Stimulated activated naive CD4-positive, alpha-beta T cell (primary cell): ENCODE measurements at places on chromosomes 13 and 19.

GRCh38 chr19:48881741-48882657 lies 9.8 kb downstream of the PPP1R15A start:
- peak; percentile 15 for DNase-seq

DNA sequence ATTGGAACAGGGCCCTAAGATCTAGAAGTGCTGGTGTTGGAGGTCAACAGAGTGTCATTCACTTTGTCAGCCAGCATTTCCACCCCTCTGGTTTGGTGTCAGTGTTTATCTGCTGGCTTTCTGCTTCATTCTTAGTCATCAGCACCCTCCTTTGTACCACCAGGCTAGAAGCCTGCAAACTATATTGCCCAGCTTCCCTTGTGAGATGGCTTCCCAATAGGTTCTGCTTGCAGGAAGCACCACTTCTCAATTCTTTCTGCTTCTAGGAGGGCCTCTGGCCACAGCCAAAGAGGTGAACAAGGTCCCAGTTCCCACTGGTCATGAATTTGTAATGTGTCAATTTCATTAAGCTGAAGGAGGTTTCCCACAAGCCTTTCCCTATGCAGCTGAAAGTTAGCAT lies 36.4 kb upstream of the CALM3 start:
- no peak for DNase-seq

GRCh38 chr13:31424130-31424729 lies 224.5 kb downstream of the B3GLCT start:
- DNase-seq = no peak

GRCh38 chr13:27104606-27105005 lies 67.0 kb downstream of the USP12 start:
- no peak for DNase-seq

DNA sequence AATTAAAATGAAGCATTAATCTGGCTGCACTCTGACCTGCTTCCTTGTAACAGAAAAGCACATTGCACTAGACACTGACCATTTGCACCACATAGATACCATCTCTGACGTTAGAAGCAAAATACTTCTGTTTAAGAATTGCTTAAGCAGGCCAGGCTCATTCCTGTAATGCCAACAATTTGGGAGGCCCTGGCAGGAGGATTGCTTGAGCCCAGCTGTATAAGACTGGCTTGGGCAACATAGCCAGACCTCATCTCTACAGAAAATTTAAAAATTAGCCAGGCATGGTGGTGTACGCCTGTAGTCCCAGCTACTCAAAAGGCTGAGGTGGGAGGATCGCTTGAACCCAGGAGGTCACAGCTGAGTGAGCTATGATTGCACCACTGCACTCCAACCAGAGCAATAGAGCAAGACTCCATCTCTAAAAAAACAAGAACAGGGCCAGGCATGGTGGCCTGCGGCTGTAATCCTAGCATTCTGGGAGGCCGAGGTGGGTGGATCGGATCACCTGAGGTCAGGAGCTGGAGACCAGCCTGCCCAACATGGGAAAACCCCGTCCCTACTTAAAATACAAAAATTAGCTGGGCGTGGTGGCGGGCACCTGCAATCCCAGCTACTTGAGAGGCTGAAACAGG lies 7.0 kb upstream of the TLE6 start:
- DNase-seq = no peak

DNA sequence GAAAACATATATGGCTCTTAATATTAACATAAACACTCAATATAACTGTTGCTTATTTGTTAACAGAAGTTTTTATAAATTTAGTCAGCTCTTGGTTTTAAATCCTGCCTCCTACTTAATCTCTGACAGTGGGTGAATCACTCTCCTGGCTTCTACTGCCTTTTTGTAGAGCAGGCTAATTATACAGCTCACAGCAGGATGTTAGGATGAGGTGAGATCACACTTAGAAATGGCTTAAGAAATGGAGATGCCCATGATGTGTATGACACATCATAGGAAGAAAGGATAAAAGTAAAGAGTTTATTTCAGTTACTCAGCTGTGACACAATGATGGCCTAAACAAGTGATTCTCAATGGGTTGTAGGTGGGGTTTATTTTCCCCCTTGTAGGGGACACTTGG lies 345.6 kb downstream of the SPRY2 start:
- DNase-seq = no peak

GRCh38 chr13:28542804-28543203 lies 47.9 kb upstream of the FLT1 start:
- DNase-seq = no peak

DNA sequence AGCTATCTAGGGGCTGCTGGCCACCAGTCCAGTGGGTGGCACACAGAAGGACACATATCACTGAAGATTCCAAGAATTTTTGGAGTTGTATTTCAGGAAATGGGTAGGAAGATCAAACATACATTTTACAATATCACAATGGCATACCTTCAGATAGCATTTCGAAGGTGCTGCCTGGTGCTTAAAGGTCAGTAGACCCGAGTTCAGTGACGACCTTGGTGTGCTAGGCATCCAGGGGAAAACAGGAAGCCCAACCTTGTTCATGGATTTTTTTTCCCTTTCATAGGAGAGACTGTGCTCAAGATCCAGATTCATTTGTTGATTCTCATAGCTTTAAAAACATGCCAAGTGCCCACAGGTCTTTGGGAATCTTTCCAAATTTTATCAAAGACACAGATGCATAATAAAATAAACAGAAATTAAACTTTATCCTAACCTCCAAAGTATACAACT lies 51.0 kb upstream of the RCBTB2 start:
- DNase-seq = no peak

DNA sequence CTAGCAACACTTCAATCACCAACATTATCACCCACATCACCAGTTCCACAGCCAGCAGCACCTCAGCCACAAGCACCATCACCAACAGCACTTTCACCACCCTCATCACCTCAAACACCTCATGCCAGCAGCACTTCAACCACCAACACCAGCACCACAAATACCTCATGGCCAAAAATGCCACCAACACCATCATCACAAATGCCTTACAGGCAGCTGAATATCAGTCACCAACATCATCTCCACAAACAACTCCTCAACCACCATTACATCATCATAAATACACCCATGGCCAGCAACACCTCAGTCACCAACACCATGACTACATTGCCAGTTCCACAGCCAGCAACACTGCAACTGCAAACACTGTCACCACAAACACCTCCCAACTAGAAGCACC lies 10.4 kb downstream of the FCER2 start:
- no peak for DNase-seq

- DNase-seq = no peak
These were observed 1.9 kb downstream of the MRPS12 start for GRCh38 chr19:38932425-38933179.

DNA sequence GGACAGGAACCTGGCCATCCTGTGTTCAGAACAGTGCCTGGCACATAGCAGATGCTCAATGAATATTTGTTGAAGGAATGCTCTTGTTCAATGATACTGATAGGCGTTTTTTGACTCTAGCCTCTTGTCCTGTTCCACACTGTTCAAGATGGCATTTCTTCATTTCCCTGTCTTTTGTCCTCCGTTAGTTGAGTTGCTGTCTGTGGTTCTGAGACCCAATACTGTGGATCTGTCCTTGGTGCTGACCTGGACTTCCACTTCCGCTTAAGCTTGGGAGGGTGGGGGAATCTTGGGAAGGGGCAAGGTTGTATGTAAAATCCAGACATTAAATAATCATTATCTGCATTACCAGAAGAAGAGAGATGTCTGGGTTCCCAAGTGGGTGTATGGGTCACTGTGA lies 8.3 kb upstream of the KCNN4 start:
- no peak for DNase-seq

GRCh38 chr13:49791315-49791710 lies 1.2 kb downstream of the KPNA3 start:
- no peak for DNase-seq

DNA sequence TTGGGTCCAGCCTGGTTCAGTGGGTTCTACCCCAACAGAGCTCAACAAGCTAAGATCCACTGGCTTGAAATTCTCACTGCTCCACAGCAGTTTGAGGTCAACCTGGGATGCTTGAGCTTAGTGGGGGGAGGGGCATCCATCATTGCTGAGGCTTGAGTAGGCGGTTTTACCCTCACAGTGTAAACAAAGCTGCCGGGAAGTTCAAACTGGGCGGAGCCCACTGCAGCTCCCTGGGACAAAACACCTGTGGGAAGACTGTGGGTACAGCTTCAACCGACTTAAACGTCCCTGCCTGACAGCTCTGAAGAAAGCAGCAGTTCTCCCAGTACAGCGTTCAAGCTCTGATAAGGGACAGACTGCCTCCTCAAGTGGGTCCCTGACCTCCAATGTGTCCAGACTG lies 1161.9 kb downstream of the UQCRFS1 start:
- DNase-seq = no peak

DNA sequence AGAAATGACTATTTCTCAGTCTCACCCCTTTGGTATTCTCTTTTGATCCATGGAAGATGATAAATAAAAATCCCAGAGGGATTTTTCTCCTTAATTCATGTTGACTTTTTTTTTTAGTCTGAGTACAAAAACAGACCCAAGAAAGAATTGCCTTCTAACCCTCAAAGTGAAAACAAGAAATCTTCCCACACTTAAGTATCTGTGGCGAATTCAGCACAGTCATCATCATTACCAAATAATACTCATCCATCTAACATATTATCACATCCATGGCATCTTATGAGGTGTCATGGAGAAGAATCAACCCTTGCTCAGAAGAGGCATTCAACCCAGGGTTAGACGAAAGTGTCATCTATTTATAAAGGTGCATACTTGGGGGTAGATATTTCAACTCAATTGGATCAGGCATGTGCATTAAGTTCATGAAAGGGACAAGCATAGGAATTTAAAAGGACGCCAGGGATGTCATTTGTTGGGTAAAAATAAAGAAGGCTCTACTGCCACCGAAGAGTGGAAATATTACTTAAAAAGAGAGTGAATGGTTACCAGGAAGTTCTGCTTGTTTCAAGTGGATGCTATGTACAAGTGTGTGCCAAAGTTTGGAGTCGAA lies 101.9 kb downstream of the FLT1 start:
- DNase-seq = no peak

- DNase-seq = no peak
These were observed 128.3 kb downstream of the KLF5 start for GRCh38 chr13:73187106-73187505.

- no peak for DNase-seq
These were observed 521.5 kb upstream of the SPRY2 start for GRCh38 chr13:80862456-80862855.

DNA sequence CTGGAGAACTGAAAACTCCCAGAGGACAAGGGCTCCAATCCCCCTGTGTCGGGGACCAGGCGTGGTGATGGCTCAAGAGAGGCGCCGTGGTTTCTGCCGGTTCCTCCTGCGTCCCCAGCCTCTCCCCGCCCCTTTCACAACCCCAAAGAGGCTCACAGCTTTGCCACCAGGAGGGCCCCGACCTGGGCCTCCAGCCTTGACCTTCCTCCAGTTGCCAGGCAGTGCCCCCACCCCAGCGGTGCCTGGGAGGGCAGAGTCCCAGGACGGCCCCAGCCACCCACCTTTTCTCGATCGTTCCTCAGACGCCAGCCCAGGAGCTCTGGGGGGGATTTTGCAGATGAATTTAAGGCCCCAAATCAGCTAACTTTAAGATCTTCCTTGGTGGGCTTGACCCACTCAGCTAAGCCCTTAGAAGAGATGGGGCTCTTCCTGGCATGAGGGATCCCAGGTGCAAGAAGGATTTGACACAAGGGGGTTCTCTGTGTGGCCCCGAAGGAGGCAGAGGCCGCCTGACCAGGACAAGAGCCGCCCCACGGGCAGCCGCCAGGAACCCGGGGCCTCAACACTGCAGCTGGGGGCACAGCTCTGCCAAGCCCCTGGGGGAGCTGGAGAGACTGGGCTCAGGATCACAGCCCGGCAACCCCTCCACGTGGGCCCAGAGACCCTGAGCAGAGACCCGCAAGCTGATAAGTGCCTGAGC lies 47.0 kb downstream of the MCF2L start:
- no peak for DNase-seq

DNA sequence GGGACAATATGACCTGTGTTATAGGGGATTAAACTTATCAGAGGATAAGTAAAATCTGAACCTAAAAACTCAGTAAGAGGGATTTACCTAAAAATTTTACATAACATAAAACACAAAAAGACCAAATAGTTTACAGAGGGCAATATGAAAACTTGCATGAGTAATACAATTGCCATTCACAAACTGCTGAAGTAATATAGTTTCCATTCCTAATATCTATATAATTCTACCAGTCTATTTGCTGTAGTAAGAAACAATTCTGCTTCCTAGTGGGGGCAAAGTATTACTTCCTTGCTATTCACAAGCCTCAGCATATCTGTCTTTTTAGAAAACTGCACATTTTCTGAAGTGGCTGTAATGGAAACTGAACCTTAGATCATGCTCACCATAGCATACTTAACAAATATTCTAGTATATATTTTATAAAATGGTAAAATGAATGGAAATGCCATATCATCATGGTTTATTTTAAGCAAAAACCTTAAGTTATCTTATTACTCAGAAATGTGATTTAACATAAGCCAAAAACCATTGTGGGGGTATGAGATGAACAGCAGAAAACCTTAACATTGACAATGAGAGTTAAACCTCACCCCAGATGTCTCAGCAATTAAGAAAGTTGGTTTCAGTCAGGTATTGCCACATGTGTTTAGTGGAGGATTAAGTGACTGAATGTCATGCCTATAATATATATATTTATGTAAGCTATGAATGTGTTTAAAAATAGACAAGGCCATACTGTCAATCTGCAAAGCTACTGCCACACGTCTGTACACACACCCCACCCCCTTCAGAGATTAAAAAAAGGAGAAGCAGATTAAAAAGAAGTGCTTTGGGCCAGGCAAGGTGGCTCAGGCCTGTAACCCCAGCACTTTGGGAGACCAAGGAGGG lies 136.8 kb downstream of the MIPEP start:
- no peak for DNase-seq

GRCh38 chr19:1220976-1221903 lies 15.7 kb downstream of the STK11 start:
- DNase-seq = no peak

GRCh38 chr19:30227661-30228112 lies 144.5 kb upstream of the ZNF536 start:
- DNase-seq = no peak

DNA sequence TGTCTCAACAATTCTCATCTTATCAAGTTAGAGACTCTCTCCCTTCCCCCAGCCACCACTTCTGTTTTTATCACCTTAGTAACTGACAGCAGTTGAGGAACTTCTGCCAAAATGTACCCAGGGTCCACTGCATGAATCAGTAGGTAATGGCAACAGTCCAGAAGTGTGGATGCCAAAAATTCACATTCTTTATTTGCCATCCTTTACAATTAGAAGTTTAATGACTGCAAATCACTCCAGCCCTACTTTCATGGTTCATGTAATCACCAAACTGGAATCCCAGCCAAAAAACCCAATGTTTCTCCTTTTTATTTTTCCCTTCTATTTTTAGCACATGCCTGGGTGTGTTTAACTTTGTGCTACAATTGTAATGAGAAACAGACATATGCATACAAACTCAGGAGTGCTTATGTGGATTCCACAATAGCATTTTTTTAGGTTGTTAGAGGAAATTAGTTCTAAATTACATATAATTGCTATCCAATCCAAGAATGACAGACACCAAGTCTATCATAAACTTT lies 243.5 kb downstream of the RGCC start:
- no peak for DNase-seq

DNA sequence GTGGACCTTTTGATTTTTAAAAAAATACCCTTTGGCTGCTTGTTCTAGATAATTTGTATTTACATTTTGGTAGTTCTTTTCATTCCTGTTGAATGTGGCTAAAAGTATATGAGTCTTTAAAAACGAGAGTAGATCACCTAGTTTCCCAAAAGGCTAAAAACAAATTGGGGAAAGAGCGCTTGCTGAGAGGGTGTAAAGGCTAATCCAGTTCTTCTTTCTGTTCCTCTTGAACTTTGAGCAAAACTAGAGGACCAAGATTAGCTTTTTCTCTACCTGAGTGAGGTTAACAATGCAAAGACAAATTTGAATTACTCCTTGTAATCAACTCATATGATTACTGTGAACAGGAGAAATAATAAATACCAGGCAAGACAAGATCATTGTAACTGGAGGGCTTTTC lies 2513.2 kb downstream of the PCDH9 start:
- no peak for DNase-seq
